ENCODE measurements at places on chromosomes 5 and 9. TPM values are rescaled to one million over a fixed set of nuclear protein-coding genes. Genes with fewer than 3 reads are reported as not detected.

DNA sequence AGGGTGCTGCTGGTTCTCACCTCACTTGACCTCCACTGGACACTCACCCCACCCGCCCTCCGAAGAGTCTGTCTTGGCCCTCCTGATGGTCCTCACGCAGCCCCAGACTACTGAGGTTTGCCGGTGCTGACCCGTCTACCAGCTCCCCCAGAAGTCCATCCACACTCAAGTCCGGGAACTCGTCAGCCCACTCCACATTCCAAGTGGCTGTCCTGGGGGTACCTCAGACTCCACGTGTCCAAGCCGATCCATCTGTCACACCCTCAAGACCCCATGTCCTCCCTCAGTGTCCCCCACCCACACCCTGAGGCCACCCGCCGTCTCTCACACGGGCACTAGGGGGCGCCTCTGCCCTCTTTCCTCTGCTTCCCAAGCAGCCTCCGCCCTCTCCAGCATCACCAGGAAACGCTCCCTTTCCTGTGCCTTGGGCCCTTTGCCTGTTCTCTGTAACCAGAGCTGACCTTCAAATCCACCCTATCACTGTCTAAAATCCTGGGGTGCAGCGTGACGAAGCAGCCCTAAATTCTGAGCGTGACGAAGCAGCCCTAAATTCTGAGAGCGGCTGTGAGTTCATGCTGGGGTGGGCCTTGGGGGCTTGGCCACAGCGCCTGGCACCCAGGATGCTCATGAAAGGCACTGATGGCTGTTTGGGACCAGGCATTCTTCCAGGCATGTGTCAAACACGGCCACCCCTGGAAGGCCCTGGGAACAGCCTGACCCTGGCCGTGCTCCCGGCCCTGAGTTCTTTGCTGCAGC lies 95.7 kb downstream of the KCNT1 start:
- DNase-seq = no peak

DNA sequence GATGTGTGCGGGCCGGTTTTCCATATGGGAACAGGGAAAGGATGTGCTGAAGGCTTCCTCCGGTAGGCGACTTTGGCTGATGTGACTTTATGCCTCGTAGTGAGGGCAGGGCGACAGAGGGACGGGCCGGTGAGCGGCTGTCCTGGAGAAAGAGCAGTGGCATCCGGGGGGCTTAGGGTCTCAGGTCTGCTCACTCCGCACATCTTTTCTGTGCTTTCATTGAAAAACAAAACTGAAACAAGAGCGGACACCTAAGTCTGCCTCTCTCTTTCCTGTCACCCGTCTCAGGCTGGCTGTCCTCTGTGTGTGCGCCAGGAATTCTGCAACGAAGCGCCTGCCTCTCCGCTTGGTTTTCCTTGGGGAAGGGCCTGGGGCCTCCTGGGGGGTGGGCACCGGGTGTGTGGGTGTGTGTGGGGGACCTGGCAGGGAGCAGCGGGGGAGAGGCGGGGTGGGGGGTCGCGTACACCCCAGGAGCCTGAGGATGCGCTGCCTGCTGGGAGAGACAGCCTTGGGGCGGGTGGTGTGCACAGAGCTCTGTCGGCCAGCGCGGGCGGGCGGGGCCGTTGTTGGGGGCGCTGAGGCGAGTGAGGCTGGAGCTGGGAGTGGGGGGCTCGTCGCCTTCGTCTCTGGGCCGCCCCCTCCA lies 580 bp upstream of the PRRX2 start:
- DNase-seq = no peak

GRCh38 chr5:125200866-125201373 lies 454.5 kb upstream of the ZNF608 start:
- no peak for DNase-seq

GRCh38 chr9:136283291-136284235 lies 20.3 kb downstream of the CCDC187 start:
- no peak for DNase-seq

- DNase-seq = no peak
These were observed 19.4 kb upstream of the C5orf63 start for GRCh38 chr5:127092690-127093089.

- DNase-seq = no peak
These were observed 83.3 kb upstream of the SLC30A5 start for GRCh38 chr5:69010476-69010875.

DNA sequence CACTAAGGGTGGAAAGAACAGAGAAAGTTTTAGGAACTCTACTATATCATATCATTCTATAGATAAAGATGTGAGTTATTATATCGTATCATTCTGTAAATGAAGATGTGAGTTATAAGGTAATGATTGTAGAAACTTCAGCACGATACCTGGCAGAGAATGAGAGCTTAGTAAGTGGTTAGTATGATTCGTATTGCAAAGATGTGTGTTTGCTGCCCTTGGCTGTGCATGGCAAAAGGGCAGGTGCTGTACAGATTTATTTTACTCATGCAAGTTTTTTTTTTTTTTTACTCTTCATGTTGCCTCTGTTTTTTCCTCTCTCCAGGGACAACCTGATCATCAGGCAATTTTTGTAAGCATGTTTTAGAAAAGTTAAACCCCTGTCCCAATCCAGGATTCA lies 83.3 kb downstream of the EGFLAM start:
- DNase-seq = no peak

DNA sequence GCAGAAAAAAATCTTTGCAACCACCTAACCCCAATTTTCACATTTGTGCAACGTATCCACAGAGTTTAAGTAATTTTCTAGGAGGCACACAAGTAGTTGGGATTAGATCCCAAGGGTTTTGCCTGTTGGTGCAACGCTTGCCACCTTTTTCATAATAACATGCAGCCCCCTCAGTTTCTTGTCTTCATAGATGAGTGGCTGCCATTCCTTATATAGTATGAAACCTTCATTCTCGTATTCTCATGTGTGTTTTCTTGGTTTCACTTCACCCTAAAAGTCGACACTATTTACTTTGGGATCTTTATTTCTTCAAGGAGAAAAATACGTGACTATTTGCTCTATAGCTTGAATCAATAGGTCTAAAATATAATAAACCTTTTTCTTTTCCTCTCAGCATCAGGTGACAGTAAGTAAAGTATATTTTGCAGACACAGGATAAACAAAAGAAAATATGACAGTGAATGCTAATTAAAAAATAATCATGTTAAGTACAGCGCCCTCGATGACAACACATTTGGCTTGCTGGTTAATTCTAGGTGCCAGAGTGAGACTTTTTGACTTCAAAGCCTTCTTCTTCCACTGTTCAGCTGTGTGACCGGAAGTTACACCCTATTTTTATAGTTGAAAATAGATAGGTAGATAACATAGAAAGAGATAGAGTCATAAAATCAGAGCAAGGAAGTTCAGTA lies 342.8 kb upstream of the CCNG1 start:
- DNase-seq = no peak

DNA sequence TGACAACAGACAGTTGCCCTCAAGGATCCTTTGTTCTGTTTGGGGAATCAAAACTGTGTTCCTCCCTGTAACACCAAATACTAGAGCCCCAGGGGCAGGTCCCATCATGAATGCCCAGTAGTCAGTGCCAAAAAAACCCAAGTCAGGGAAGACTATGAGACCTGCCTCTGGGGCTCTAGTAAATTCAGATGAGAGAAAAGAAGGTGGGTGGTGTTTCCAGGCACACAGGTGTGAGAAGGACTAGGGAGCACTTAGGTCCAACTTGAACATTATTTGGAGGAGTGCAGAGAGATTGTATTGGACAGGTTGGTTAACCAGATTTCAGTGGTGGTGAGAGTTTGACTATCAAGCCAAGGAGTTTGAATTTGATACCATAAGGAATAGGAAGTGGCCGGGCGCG lies 52.0 kb downstream of the SLC22A5 start:
- no peak for DNase-seq

DNA sequence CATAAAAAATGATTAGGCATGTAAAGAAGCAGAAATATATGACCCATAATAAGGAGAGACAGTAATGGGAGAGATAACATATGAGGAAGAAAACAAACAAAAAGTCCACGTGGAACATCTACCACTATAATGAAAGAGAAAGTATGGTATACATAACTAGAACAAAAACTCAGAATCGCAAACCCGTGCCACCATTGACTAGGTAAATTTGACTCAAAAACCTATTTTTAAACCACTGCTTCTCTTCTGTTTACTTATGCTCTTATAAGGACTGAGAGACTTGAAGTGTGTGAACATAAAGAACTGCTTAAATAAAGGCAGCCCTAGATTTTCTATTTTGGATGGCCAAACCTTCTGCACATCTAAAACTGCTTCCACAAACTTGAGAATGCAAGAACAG lies 330.7 kb downstream of the CAAP1 start:
- DNase-seq = no peak

DNA sequence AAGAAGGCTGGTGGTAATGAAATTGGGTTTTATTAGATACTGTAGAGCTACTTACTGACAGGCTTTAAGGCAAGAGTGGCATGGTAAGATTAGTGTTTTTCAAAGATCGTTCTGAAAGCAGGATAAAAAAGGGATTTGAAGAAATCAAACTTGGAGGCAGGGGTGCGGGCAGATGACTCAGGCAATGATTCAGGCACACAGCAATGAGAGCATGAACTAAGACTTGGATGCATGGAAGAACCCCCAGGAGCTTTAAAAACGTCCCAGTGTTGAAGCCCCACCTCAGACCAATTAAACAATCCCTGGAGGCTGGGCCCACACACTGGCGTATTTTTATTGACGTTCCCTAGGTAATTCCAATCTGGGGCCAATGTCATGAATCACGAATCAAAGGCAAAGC lies 102.5 kb downstream of the SREK1 start:
- DNase-seq = no peak

DNA sequence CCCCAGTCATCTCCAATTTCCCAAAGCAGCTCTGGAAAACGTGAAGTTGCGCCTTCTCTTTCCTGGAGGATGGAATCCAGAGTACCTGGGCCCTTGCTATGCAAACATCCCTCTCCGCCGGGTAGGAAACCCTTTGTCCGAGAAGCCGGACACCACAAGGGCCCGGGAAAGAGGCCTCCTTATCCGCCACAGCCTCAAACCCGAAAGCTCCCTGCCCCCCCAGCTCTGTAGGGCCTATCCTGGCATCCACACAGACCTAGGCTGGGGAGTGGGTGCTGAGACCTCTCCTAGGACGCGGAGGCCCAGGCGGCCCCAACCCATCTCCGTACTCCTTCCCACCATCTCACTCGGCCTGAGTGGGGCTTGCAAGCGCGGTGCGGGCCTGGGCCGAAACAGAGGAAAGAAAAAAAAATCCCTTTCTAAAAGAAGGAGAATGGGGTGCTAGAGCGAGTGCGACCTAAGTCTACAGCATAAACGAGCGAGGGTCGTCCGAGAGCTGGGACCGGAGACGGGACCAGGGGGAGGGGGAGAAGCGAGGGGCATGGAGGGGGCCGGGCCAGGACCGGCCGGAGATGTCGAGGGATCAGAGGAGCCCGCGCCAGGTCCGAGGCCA lies 624 bp downstream of the FBXW11 start:
- no peak for DNase-seq

The GADD45G gene
- 2.3 TPM for polyA plus RNA-seq

The YIPF5 gene
- polyA plus RNA-seq = 57.5 TPM

The GZMA gene
- 0.67 TPM for polyA plus RNA-seq
